ENCODE measurements at places on chromosomes 1 and 21.

- no peak for DNase-seq
Measured at GRCh38 chr1:172069534-172069933, 228.2 kb downstream of the DNM3 start.

DNA sequence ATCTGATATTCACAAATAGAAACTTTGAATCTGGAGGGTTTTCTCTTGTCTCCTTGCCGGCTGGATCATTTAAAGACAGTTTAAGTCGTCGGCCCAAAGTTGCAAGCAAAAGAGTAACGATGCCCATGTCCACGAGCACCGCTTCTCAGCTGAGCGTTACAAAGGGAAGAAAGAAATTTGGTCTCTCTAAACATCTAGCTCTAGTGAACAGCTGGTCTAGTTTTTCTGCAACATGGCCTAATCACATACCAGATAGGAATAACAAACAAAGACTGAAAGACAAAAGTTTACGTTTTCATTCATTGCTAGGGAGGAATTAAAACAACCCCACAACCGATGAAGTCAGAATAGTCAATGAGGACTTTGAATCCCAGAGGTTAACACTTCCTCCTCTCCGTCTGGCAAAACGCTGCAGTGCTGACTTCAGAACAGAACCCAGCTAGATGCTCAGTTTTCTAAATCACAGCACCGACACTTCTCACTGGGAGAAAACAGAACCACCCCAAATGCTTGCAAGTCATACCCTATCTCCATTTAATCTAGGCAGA is 69.4 kb downstream of the NTPCR start:
- no peak for DNase-seq

DNA sequence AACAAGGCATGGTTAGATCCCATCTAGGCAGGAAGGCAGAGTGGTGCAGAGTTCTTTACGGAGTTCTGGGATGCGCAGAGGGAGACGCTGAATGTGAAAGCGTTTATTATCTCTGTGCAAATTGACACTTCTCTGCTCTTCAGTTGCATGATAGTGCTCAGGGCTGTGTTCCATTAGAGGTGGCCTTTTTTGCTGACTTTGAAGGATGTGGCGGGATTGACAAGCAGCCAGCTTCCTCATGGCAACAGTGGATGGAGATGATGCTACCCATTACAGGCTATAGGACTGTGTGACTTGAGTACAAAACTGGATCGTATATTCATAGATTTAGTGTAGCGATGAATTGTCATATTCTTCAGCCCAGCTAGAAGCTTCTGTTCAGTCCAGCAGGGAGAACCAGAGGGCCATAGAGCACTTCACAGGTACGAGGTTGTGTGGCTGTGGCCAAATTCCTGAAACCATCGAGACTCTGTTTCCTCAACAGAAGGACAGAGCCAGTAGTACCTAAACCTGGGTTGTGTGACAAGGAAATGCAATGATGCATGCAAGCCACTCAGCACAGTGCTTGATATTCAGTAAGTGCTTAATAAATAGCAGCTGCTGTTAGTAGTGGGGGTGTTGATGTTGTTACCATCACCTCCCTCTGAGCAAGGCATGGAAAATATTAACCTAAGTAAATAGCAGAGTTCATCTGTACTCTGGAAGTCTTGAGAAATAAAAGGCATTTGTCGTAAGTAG is 430.0 kb upstream of the KAZN start:
- DNase-seq: no peak

GRCh38 chr1:179803104-179803503 is 60.0 kb downstream of the FAM163A start:
- DNase-seq: no peak

DNA sequence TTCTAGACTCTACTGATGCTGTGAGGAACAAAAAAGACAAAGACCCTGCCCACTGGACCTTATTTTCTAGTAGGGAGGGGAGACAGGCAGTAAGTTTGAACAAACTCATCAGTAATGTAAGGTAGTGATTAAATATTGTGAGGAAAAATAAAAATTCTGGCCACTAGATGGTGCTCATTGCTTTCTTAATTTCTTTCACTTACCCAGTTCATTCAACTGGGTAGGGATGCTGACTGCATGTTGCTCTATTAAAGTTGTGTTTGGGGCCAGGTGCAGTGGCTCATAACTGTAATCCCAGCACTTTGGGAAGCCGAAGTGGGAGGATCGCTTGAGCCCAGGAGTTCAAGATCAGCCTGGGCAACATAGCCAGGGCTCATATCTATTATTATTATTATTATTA is 6.3 kb upstream of the KYAT3 start:
- no peak for DNase-seq

- no peak for DNase-seq
Measured at GRCh38 chr1:26535201-26535600, 5.6 kb downstream of the RPS6KA1 start.

DNA sequence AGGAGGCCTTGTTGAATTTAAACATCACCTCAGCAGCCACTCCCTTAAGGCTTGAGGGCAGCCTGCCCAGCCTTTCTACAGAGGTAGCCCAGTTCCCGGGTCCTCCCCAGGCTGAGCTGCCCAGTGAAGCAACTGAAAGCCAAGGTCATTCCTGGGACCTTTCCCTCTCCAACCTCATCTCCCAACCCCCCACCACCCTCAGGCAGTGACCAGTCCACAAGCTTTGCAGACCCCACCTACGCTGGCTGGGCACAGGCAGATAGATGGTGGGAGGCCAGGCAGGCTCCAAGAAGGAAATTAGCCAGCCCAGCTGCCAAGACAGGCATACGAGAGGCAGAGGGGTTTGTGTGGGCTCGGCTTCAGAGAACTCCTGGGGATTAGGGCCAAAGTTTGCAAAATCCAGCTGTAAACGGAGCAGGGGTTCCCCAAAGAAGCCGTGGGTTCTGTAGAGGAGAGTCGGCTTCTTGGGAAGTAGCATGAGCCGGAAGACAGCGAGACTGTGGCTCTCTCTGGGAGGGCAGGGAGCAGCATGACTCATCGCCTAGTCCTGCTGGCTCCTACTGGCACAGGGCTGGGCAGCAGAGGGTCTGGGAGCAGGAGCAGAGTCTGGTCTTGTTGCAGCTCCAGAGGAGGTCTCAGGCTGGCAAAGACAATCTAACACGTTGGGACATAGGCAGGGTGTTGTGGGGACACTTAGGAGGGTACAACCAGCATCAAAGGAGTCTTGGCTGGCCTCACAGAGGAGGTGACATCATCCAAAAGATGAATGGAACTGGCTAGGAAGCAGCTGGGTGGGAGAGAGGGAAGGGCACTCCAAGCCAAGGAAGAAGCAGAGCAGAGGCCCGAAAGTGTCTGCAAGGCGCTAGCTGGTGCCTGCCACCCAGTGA is 2.8 kb upstream of the ZC3H12A start:
- no peak for DNase-seq

GRCh38 chr1:25100151-25100833 is 132.0 kb downstream of the SYF2 start:
- DNase-seq: no peak

- DNase-seq: no peak
Measured at GRCh38 chr1:68128157-68128556, 77.7 kb upstream of the DIRAS3 start.

GRCh38 chr1:244365809-244366208 is 85.9 kb downstream of the ADSS2 start:
- no peak for DNase-seq

- DNase-seq: no peak
Measured at GRCh38 chr1:37691497-37692077, 729 bp upstream of the CDCA8 start.

GRCh38 chr1:220809704-220810103 is 23.0 kb downstream of the MTARC1 start:
- no peak for DNase-seq

DNA sequence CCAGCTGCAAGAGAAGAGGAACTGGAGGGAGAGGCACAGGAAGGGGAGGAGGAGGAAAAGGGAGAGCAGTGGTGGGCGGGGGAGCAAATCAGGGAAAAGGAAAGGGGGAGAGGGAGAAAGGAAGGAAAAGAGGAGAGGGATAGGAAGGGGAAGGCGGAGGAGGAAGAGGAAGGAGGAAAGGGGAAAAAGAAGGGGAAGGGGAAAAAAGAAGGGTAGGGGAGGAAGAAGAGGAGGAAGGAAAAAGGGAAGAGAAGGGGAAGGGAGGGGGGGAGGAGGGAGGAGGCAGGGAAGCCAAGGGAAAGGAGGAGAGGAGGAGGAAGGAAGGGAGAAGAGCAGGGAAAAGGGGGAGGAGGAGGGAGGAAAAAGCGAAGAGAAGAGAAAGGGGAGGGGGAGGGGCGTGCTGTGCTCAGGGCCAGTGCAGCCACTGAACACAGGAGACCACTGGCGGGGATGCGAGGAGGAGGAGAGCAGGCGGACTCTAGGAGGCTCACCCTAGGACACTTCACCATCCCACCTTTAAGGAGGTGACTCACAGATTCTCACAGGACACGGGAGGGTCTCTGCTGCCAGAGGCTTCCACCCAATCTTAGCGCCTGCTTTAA is 33.1 kb downstream of the PGBD5 start:
- DNase-seq: no peak

GRCh38 chr1:205304046-205304694 is 17.4 kb downstream of the NUAK2 start:
- no peak for DNase-seq

DNA sequence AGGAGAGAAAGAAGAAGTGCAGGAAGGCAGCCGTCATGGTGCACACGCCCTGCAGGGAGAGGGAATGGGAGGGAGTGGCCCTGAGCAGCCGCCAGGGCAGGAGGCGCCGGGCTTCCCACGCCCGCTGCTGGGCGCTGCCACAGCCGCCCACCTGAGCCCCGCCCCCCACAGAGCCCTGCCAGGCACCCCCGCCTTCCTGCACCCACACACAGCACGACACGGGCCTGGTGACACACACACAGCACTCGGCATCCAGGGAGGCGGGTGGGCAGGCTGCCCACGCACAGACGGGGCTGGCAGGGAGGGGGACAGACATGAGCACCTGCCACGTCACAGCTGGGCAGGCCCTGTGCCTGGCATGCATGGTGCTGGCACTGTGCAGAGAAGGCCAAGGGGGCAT is 27.5 kb downstream of the ADGRB2 start:
- peak; percentile 24 for DNase-seq

GRCh38 chr1:152022474-152022873 is 14.3 kb downstream of the S100A11 start:
- no peak for DNase-seq

DNA sequence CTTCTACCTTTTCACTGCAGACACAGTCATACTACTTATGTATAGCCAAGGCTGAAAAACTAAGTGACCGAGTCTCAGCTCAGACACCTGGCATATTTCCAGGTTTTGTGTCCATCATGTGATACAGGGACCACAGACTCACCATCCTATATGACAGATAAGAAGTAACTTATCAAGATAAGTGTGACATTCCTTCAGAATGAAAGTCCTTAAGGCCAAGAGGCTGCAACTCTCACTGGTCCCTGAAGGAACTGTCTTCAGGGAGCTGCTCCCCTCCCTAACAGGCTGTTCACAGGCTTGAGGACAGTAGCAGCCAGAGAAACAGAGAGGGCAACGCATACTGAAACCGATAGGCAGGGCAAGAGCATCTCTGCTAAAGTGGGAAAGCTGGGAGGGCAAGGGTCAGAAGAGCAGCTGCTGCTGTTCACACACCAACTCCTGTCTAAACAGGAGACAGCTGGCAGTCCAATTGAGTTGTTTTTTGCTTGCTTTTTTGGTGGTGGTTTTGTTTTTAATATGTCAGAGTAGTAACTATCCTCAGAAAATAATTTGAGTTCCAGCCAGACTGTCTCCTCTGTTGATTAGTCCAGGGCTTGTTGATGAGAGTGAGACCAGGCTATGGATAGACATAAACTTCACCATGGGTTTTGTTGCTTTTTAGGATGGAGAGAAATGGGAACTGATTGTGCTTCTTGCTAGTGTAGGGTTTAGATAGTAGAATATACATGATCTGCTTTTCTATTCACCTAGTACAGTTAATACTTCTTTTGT is 67.7 kb downstream of the MACF1 start:
- no peak for DNase-seq

- no peak for DNase-seq
Measured at GRCh38 chr1:228963795-228964177, 228.5 kb downstream of the RHOU start.

GRCh38 chr1:80054129-80054528 is 1047.6 kb upstream of the ADGRL4 start:
- DNase-seq: no peak
